Activated T-helper 1 cell treated with Interleukin-2 at 50 U/mL for 16 hours (primary cell): ENCODE measurements at places on chromosomes 11 and 22.

GRCh38 chr11:61564936-61565696 is 15.8 kb downstream of the SYT7 start:
- no peak for DNase-seq

GRCh38 chr11:125382314-125382791 is 113.7 kb downstream of the FEZ1 start:
- DNase-seq: no peak

GRCh38 chr11:18264035-18264434 is 2.0 kb upstream of the SAA1 start:
- DNase-seq: no peak

GRCh38 chr11:67032830-67033551 is 10.1 kb downstream of the SYT12 start:
- no peak for DNase-seq

GRCh38 chr11:9507277-9507580 is 46.4 kb downstream of the ZNF143 start:
- no peak for DNase-seq

DNA sequence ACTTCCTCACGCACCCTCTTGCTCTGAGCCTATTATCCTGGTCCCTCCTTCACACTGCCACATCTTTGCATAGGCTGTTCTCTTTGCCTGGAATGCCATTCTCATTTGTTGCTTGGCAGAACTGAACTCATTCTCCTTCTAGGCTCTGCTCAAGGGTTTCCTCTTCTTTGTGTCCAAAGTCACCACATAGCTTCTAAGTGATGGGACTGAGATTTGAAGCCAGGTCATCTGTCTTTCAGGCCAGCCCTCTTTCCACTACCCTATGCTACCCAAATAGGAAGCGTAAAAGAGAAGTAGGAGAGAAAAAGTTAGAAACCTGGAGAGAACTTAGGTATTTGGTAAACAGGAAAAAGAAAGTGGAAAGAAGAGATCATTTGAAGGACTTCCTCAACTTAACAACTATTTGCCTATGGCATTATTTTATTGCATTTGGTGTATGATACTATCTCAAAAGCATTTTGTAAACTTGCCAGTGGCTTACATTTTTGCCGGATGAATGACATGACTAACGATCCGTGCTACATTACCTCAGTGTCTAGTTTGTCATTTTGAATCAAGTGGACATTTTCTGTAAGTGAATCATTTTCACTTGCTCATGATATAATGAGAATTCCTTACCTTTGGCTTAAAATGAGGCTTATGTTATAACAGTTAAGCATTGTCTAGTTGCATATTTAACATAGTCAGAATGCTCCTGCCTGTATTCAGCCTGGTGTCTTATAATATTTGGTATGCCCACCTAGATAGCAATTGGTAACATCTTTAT is 18.5 kb downstream of the NF2 start:
- DNase-seq: no peak

DNA sequence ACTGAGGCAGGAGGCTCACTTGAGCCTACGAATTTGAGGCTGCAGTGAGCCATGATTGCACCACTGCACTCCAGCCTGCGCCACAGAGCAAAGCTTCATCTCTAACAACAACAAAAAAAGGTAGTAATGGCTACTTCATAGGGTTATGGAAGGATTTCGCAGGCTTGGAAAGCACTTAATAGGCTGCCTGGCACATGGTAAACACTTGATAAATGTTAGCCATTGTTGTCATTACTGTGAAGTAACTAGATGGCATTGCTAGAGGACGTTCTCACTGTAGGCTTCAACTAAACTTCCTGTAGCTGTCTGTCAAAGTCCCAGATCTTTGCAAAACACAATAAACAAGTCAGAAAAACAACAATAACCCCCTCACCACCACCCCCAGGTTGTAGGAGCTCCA is 357.2 kb upstream of the NARS2 start:
- no peak for DNase-seq

DNA sequence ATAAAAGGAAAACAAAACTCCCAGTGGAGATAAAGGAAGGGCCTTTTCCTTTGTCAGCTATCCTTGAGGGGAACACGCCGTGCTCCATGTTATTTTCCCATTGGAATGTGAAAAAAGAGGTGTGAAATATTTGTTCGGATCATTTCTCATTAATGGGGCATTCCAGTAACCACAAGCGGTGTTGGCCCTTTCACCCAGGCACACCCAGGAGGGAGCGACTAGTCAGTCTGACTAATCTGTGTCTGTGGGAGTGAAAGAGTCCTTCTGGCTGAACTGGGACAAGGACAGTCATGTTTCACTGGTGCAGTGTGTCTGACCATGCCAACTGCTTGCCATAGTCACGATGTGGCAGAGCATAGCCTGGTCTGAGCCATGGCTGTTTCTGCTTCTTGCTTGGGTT is 13.0 kb upstream of the MYEOV start:
- DNase-seq: no peak

DNA sequence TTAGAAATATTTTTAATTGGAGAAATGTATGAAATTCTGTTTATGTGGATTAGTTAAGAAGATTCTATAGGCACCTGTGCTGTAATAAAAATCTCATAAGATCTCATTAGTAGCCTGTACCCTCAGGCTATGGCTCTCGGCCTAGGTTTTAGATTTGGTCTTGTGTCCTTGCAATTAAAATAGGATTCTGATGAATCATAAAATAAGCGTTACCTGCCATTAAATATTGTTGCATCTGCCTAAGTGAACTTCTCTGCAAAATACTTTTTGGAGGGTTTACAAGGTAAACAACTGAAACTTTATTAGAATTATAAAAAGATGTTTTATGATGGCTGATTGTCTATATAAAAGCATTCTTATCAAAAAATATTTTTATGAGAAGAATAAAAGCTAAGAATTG is 804.1 kb upstream of the ANO3 start:
- DNase-seq: no peak

DNA sequence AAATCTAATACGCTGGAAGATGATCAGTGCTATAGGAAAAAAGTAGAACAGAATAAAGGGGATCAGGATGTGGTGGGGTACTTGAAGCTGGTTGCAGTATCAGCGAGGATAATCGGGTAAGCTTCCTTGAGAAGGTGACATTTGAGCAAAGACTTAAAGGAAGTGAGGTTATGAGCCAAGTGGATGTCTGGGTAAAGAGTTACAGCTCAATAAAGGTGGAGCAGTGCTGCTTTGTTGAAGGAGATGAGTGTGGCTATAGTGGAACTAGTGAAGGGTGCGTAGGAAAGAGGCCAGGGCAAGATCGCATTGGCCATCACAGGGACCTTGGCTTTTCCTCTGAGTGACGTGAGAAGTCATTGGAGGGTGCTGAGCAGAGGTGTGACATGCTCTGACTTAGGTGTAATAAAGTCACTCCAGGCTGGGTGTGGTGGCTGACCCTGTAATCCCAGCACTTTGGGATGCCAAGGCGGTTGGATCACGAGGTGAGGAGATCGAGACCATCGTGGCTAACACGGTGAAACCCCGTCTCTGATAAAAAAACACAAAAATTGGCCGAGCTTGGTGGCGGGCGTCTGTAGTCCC is 2.3 kb upstream of the SYVN1 start:
- no peak for DNase-seq

GRCh38 chr11:13152736-13153541 is 124.7 kb upstream of the BMAL1 start:
- DNase-seq: no peak

DNA sequence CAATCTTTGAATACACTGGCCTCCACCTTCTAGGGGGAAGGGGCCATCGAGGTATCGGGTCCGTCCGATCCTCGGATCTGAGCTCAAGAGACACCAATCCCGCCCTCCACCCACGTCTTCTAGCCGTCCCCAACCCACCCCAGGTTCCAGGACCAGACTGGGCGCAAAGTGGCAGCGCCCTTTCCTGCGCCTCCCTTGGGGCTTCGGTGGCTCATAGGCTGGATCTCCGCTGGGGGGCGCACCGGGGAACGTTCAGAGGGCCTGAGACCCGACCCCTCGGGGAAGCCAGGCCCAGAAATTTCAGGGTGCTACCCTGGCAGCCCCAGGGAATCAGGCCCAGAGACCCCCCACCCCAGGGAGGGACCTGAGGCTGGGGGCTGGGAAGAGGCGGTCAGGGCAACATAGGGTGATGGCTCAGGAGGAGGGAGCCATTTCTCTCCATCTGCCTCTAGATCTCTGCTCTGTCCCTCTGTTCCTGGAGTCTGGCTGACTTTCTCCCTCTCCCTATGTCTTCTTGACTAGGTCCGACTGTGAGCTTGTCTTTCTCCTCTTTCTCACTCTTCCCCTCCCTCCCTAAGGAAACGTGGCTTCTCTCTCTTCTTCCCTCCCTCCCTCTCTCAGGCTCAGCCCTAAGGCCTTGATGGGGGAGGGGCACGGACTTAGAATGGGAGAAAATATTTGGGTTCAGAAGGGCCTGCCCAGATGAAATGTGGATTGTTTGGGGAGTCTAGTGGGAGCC is 1.1 kb downstream of the CREB3L1 start:
- DNase-seq: no peak

DNA sequence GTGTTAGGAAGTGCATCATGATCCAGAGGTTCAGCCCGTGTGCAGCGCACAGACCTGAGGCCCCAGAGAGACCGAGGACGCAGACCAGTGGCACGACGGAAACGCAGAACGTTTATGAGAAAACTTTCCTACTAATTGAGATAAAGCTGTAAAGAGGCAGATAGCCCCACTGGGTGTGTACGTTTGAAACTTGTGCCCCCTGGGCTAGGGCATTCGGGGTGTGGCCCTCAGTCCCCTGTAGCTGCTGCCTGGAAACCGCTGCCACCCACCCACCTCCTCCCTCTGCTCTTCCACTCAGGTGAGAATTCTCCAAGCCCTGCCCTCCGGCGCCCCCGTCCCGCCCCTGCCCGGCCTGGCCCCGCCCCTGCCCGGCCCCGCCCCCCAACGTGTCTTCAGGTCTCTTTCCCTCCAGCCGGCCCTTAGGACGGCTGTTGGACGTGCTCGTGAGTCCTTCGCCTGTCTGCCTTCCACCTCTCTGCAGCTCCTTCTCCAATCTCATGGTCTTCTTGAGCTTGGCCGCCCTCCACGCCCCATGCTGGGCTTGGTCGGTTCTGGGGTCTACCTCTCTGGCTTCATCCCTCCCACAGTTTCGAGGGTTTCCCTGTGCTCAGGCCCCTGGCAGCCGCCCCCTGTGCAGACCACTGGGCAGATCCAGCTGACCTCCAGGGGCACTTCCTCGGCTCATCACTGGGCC is 12.1 kb downstream of the MAPK8IP2 start:
- no peak for DNase-seq

DNA sequence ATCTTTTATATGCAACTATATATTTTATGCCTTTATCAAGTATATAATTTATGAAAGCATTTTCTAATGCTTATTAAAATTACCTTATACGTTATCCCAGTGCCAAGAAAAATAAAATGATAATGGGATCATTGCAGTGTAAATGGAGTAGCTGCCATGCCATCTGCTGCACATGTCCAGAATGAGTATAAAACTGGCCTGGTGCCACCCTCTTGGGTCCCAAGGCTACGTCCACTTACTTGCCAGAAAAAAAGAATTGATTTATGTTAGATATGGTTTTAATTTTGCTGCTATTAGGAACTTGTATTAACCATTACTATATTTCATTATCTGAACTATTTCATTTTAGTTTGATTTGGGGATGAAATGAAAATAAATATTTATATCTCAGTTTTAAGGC is 1127.1 kb upstream of the CNTN5 start:
- no peak for DNase-seq

- no peak for DNase-seq
Measured at GRCh38 chr11:287821-288477, 977 bp upstream of the PGGHG start.

DNA sequence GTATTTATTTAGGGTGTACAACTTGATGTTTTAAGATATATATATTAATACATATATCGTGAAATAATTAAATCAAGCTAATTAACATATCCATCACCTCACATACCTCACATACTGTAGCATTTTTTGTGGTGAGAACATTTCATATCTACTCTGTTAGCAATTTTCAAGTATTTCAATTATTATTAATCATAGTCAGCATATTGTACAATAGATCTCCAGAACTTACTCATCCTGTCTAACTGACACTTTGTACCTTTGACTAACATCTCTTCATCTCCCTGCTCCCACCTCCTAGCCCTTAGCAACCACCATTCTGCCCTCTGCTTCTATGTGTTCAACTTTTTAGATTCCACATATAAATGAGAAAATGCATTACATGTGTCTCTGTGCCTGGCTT is 108.4 kb downstream of the BARX2 start:
- DNase-seq: no peak

DNA sequence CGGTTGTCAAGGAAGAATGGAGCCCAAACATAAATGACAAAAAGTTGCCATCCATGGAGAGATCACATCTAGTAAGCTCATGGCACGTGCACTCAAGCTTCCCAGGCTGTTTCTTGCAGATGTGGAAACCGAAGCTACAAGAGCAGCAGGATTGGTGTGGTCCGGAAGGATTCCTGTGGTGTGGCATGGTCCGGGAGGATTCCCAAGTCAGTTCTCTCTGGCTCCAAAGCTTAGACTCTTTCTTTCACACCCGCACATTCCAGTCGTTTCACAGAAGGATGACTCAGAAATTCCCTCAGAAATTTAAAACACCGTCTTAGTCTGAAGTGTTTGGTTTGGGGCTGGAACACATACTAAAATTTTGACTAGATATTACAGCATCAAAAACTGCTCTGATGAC is 78.0 kb upstream of the DRD2 start:
- no peak for DNase-seq

DNA sequence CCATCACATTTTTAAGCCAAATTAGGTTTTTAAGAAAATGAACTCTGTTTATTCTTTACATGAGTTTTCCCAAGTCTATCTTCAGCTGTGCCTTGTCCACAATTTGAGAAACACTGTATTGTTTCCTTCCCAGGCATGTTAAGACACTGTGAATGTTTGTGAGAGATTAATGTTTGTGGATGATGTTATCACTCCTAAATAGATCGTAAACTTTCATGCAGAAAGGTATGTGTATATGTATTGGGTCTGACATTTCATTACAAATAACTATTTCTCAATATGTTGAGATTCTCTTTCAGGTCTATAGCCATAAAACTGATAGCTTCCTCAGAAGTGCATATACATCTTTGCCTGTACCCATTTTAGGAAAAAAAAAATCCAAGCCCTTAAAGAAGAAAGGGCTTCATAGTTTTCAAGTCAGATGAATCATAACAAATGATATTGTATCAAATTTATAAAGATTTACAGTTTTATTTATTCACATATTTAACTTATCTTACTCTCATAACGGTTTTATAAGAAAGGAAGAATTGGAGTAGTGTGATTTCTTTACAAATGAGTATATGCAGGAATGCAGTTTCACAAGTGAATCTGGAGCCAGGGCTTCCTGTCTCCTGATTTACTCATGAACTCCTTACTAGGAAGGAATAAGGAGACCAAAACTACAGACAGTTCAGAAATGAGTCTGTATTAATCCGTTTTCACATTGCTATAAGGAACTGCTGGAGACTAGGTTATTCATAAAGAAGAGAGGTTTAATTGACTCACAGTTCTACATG is 11.2 kb downstream of the OR8D1 start:
- no peak for DNase-seq

DNA sequence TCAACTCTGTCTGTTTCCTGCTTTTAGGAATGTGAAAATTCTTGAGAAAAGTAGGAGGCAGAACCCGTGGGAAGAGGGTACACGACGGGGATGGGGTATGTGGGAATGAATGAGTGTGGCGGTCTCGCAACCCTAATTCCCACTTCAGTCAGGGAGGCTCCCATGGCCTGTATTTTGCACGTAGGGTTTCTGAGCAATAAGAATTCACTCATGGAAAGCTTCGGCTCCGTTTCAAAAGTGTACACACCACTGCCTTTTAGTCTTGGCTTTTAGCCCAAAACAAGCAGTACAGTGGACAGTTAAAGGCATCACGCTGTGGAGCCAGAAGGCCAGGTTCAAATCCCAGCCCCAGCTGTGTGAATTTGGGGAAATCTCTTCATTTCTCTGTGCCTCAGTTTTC is 116.7 kb downstream of the MN1 start:
- no peak for DNase-seq
